ENCODE measurements at places on chromosomes 7 and 10.

DNA sequence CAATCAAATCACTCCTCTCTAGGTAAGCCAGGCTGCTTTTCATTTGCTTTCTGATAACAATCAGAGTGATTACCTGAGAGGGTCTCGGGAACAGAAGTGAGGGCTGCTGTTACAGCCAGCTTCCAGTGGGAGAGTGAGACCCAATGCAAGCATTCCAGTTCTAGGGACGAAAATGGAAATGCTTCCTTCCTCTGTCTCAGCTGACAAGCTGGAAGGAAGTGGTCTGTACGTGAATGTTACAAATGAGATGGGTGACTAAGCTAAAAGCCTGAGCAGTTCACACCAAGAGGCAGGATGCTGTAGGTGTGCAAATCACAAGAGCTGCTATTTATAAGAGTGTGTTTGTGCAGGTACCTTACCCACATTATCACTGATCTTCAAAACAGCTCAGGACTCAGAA is 772.4 kb downstream of the GRID1 start:
- DNase-seq = no peak

DNA sequence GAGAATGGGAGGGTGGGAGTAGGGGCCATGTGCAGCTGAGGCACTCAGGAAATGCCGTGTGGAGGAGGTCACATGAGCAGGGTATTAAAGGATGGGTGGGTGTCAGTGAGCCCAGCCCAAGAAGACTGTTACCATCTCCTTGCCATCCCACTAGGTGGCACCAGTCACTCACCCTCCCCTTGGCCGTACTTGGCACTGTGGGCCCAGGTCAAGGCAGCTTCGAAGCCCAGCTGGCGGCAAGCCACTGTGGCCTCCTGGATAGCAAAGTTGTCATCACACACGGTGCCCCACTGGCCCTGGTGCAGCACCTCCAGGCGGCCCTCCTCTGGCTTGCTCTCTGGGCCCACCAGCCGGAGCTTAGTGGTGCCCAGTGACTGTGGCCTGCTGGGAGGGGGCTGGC is 5.4 kb downstream of the LOXL4 start:
- no peak for DNase-seq

- DNase-seq = no peak
Observed at GRCh38 chr10:74071157-74071556, 73.2 kb downstream of the VCL start.

- DNase-seq = no peak
Observed at GRCh38 chr10:79101560-79102497, 33.1 kb downstream of the ZMIZ1 start.

DNA sequence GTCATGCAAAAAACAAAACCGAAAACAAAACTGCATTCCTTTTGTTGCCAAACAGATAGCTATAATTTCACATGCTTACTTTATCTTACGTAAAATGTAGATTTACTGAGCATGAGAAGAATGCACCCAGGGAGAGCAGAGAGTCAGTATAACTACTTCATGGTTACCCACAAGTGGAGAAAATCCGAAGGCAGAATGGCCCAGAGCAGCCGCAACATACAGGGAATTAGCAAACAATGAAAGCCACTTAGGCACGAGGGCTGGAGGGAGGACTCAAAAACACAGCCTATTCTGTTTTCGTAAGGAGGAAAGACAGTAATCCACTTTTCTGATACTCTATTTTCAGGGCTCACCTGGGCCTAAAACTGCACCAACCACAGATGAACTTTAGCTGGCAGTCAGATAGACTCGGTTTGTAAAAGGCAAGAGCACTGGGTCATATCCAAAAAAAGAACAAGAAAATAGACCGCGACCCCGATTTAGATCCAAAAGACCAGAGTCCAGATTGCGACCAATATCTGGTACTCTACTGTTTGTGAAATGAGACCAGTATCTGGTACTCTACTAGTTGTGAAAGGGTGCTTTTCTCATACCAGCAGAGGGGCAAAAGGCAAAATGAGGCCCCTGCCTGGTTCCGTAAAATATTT is 1.3 kb downstream of the ITPRIP start:
- DNase-seq = no peak
